ENCODE measurements at places on chromosomes 6 and 20.

GRCh38 chr6:170259278-170259677 lies 31.6 kb downstream of the DLL1 start:
- DNase-seq: no peak

GRCh38 chr6:126069449-126069848 lies 83.1 kb downstream of the TRMT11 start:
- no peak for DNase-seq

DNA sequence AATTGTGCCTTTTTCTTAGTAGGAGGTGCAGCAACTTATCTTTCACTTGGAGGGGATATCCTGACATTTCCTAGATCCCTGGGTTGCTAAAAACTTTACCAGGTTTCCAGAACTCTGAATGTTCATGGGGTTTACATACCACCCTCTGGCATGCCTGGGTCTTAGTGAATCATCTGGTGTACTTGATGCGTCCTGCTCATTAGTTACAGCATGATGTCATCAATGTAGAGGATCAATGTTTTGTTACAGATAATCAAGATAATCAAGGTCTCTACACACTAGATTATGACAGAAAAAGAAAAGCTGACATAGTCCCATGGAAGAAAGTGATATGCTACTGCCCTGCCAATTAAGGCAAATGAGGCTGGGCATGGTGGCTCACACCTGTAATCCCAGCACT lies 27.0 kb downstream of the FITM2 start:
- DNase-seq: no peak

GRCh38 chr20:1577906-1578305 lies 20.4 kb upstream of the SIRPD start:
- DNase-seq: no peak

GRCh38 chr6:70901324-70901723 lies 55.5 kb downstream of the B3GAT2 start:
- no peak for DNase-seq

GRCh38 chr6:20313960-20314530 lies 87.6 kb upstream of the E2F3 start:
- no peak for DNase-seq
